ENCODE measurements at places on chromosomes 3 and 15. TPM values are rescaled to one million over a fixed set of nuclear protein-coding genes. Genes with fewer than 3 reads are reported as not detected.

TIGIT gene
- 0.40 TPM for total RNA-seq

DNA sequence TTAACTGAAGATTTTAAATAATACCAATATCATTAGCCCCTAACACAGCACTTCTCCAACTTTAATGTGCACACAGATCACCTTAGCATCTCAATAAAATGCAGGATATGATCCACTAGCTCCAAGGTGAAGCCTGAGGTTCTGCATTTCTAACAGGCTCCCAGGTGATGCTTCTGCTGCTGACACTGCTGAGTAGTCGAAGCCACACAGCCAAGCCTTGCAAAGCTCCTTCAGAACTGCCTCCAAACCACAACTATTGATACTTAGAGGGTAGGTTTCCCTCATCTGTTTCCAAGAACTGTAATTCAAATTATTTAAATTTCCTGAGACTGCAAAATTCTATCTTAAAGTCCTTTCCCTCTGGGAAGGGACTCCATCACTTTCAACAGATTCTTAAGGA lies 3.9 kb downstream of the RIOX2 start:
- DNase-seq, result no peak
- H3K27me3 ChIP-seq, result no peaks in the 10 kb centered on the region
- no peaks in the 10 kb centered on the region for H3K36me3 ChIP-seq
- no peak overlapping the region for H3K4me3 ChIP-seq

DNA sequence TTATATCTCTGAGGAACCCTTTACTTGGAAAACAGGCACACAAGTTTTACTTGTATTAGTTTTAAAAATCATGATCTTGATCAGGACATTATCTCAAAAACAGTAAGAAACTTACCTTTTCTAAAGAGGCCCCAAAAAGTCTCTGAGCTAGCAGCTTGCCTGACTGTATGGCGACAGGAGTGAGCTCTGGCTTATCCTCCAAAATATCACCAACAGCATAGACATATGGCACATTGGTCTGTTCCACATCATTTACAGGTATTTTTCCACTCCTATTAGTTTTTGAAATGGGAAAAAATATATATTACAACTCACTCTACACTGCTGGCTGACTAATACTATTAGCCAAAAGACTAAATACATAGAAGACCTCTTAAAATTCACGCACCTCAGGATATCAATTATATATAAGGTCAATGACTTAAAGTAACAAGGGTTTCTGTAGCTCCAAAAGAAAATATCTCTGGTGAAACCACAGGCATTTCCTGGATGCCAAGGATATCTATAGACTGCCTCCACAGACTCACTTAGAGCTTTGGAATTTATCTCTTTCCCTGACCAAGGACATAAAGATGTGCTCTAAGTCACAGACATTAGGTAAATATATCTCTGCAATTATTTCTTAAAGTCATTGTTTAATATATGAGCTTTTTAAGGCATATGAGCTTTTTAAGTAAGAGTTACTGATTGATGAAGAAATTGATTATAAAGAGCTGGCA lies 33.1 kb downstream of the TXNRD3 start:
- no peak overlapping the region for H3K27ac ChIP-seq
- no peak for DNase-seq
- no peak overlapping the region for H3K4me3 ChIP-seq

- no peak overlapping the region for H3K4me3 ChIP-seq
- no peaks in the 10 kb centered on the region for H3K36me3 ChIP-seq
- H3K27ac ChIP-seq, result no peak overlapping the region
- no peak for DNase-seq
- H3K27me3 ChIP-seq, result no peaks in the 10 kb centered on the region
Observed at GRCh38 chr3:131530843-131531242, 28.1 kb upstream of the MRPL3 start.

ZBED2 gene
- total RNA-seq, result 0.52 TPM

SLC12A1 gene
- not detected for total RNA-seq

DNA sequence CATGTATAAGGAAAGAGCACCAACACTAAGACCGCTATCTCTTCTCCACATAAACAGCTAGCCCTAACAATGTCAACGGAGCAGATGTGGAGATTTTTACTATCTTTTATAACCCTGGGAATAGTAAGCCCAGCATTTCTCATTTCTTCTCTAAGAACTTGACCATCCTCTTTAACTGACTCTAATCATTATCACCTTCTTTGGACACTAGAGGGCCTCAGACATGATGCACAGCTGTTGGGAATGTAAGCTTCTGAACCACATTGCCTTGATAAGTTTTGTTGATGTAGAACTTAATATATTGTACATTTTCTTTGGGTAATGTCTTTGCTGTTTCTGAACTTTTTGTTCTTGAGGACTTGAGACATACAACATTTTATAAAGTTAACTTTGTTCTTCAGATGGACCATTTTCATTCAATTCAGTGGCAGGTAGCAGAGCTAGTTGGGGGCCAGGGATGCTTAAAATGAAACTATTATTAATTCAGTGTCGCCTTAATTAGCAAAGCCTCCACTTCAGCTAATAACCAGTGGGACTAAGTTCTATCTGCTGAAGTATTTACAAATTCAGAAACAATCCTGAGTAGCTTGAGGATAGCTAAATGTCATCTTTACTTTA lies 9.6 kb upstream of the TAGLN3 start:
- H3K4me3 ChIP-seq, result no peak overlapping the region
- DNase-seq, result no peak
- H3K36me3 ChIP-seq, result no peaks in the 10 kb centered on the region

GRCh38 chr3:116165135-116165534 lies 280.2 kb downstream of the LSAMP start:
- no peak overlapping the region for H3K27ac ChIP-seq
- H3K4me1 ChIP-seq, result no peaks in the 10 kb centered on the region
- H3K27me3 ChIP-seq, result no peaks in the 10 kb centered on the region
- no peak overlapping the region for H3K4me3 ChIP-seq
- no peak for DNase-seq

MYO5C gene
- 71.4 TPM for total RNA-seq

DNA sequence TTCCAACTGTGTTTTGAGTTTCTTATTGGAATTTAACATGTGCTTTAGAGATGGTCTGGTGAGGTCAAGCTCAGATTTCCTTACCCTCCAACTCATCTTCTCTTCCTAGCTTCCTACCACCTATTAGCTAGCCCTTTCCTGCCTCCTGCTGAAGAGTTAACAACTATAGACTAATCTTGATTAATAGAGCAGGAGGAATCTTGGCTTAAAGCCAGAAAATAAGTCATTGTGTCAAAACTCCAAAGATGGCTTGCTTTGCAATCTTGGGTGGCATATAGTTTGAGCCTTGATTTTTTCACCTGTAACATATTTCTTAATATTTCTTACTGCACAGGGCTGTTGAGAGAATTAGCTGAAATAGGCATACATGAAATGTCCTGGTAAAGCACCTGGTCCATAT lies 27.3 kb downstream of the BCL2L10 start:
- H3K4me1 ChIP-seq, result no peaks in the 10 kb centered on the region
- no peak for DNase-seq
- H3K27me3 ChIP-seq, result no peaks in the 10 kb centered on the region
- no peak overlapping the region for H3K4me3 ChIP-seq
- H3K36me3 ChIP-seq, result no peaks in the 10 kb centered on the region
- no peak overlapping the region for H3K27ac ChIP-seq

TMF1 gene
- total RNA-seq, result 39.0 TPM

DNA sequence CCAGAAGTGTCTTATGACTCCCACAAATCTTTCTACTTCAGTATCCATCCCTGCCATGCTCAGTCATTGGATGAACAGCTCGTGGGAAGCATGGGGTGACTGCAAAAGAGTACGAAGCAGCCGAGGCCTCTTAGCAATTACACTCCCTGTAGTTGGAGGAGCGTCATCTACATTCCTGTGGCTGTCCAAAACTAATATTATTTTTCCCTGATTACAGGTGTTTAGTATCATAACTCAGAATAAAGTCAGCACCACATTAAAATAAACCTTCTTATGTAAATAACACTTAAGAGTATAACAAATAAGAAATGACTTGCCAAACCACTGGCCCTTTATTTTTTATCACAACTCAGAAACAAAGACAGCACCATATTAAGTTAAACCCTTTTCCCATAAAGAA lies 141.5 kb downstream of the PLOD2 start:
- no peak overlapping the region for H3K4me3 ChIP-seq
- H3K27ac ChIP-seq, result no peak overlapping the region
- no peak for DNase-seq
- no peaks in the 10 kb centered on the region for H3K27me3 ChIP-seq
- no peaks in the 10 kb centered on the region for H3K36me3 ChIP-seq

DNA sequence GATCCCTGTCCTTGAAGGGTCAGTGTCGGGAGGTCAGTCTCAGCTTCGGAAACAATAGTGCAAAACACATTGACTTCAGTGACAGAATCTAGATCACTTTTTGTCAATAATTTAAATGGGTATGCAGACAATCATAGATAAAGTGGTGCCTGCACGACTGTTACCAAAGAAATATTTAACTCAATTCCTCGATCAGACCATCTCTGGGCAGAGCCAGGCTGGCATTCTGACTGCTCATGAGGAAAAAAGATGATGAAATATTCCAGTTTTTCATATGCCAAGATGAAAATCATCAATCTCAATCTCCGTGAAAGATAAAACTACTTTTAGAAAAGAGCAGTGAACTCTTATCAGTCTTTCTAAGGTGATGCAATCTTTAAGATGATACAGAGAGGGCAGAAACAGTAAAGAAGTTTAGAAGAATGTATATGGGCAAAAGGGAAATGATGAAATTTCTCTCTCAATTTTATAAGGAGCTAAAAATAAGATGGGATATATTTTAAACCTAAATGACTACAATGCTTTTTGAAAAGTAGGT lies 169.9 kb downstream of the WDR72 start:
- H3K27me3 ChIP-seq, result no peaks in the 10 kb centered on the region
- no peaks in the 10 kb centered on the region for H3K4me1 ChIP-seq
- H3K27ac ChIP-seq, result no peak overlapping the region
- H3K4me3 ChIP-seq, result no peak overlapping the region
- DNase-seq, result no peak
- H3K36me3 ChIP-seq, result no peaks in the 10 kb centered on the region

CYP8B1 gene
- 0.20 TPM for total RNA-seq

- H3K4me1 ChIP-seq, result no peaks in the 10 kb centered on the region
- H3K4me3 ChIP-seq, result no peak overlapping the region
- no peaks in the 10 kb centered on the region for H3K27me3 ChIP-seq
- H3K27ac ChIP-seq, result no peak overlapping the region
- no peak for DNase-seq
- no peaks in the 10 kb centered on the region for H3K36me3 ChIP-seq
Observed at GRCh38 chr15:57345584-57345983, 30.7 kb upstream of the CGNL1 start.

DNA sequence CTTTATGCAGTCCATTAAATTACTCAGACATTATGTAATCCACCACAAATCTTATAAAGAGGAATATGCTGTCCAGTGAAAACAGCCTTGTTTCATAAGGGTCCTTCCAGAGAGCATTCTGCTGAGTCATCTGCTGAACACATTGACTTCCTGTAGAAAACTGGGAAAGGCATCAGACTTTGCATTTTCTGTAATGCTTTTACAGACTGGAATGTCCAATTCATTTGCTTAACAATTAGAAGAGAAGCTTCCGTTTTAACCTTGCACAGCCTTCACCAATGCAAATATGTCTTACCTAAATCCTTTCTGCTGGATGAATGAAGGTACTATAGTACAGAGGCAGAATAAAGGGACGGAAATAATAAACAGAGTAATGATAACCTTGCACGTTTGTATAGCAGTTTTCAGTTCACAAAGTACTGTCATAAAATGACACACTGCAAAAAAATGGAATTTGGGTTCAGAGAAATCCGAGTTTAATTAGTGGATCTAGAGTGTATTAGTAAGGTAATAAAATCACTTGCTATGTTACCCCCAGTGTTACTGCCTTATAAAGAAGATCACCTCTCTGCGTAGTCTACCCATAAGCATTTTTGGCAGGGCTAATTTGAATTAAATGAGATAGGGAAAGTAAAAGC lies 301.5 kb downstream of the PYDC2 start:
- H3K4me1 ChIP-seq, result no peaks in the 10 kb centered on the region

FAM3D gene
- 707 TPM for total RNA-seq

DNA sequence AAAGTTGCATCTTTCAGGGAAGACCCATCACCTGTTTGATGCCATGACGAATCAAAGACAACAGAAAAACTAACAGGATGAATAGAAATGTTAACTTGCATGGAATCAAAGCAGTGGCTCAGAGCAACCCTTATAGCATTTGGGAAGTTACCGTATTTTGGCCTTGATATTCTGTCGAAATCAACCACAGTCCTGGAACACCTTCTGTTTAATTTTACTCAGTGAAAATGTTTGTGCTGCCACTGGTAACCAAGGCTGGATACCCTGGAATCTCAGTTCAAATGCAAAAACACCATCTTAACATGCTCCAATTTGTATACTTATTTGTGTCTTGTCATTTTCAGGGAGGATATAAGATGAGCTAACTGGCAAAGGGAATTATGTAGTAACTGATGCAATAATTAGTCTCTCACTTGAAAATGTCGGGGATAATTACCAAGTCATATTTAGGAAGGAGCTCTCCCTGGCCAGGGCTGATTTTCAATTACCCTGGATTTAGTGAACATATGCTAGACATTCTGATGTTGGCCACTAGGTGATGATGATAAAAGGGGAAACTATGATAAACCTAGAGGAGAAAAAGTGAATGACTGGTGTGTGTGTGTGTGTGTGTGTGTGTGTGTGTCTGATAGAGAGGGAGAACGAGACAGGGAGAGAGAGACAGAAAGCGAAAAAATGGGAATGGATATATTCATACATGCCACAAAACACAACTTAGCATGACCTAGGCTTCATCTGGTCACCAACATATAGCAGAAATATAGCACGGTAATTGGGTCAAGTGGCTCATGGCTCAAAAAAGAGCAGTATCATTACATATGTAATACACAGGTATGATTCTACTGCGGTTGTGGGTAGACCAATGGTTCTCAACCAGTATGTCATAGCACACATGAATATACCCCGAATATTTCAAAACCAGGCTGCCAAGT lies 19.0 kb upstream of the PRICKLE2 start:
- no peaks in the 10 kb centered on the region for H3K36me3 ChIP-seq
- no peaks in the 10 kb centered on the region for H3K27me3 ChIP-seq
- DNase-seq, result no peak
- H3K4me3 ChIP-seq, result no peak overlapping the region
- H3K4me1 ChIP-seq, result no peaks in the 10 kb centered on the region

LRRC2 gene
- 0.44 TPM for total RNA-seq

GRCh38 chr3:25604107-25604805 lies 60.5 kb downstream of the TOP2B start:
- H3K4me3 ChIP-seq, result no peak overlapping the region
- no peaks in the 10 kb centered on the region for H3K27me3 ChIP-seq
- H3K27ac ChIP-seq, result no peak overlapping the region

DNA sequence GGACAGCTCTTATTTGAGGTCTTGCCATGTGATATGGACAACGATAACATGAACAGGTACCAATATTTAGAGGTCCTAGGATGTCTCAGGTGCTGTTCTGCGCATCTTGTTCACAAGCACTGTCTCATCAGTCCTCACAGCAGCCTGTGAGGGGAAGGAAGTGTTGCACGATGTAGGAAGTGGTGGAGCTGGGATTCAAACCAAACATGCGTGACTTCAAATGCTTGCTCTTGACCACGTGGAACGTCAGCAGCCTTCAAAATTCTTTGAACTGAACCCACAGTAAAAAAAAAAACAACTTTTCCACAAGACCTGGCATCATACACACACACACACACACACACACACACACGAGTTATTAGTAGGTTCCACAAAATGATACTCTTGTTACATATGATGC lies 153.4 kb upstream of the SMAD3 start:
- H3K27ac ChIP-seq, result no peak overlapping the region
- H3K4me1 ChIP-seq, result no peaks in the 10 kb centered on the region
- no peak overlapping the region for H3K4me3 ChIP-seq
- H3K27me3 ChIP-seq, result no peaks in the 10 kb centered on the region
- no peaks in the 10 kb centered on the region for H3K36me3 ChIP-seq
